ENCODE measurements at places on chromosomes 2 and 18.

DNA sequence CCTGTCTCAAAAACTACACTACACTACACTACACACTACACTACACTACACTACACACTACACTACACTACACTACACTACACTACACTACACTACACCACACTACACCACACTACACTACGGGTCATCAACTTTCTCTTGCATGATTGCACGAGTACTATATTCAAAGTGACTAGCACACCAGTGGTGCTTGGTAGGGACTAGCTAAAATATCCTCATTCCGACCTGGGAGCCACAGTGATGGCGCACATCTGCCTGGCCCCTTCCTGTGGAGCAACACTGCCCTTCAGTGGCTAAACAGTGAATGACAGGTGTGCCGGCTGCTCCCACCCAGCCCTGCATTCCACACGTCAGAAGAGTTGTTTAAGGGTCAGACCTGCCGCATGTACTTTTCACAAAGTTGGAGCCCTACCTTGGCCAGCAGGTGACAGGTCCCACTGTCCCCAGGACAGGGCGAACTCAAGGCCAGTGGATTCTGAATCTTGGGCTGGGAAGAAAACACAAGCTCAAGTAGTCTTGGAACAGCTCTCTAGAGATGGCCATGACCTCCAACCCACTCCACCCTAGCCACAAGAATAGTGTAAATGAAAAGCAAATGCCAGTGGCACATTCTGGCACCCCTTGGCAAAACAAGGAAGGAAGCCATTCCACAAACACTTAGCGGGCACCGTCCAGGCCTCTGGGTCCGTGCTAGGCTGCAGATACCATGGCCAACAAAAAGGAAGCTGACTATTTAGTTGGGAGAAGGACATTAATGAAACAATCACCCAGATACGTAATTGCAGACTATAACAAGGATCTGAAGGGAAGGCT is 79.7 kb upstream of the MSH2 start:
- peak; percentile 84 for DNase-seq

DNA sequence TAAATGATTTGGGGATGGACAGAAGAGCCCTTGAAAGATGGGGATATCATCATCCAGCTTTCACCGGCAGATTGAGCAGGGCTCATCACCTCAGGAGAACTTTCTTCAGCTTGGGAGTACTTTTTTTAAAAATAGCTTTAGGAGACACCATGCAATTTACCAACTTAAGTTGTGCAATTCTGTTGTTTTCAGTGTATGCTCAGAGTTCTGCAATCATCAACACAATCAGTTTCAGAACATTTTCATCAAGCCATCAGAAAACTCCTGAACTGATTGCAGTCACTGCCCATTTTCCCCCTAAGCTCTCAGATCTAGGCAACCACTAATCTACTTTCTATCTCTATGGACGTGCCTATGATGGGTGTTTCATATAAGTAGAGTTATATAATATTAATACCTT is 117.7 kb downstream of the CRIM1 start:
- no peak for DNase-seq

DNA sequence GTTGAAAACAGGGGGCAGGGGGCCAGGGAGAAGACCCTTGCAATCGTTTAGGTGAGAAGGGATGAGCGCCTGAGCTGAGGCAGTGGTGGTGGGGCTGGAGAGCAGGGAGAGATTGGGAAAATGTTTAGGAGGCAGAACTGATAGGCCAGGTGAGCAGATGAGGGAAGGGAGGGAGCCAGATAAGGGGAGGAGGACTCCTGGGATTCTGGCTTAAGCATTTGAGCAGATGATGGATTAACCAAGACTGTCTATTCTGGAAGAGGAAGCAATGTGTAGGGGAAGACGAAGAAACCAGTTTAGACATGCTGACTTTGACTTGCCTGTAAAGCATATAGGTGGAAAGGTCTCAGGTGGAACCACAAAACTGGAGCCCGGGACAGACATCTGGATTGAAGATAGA is 49.9 kb upstream of the ASPRV1 start:
- peak; percentile 58 for DNase-seq

- DNase-seq, result no peak
Measured at GRCh38 chr2:182006595-182007341, 21.1 kb downstream of the PPP1R1C start.

DNA sequence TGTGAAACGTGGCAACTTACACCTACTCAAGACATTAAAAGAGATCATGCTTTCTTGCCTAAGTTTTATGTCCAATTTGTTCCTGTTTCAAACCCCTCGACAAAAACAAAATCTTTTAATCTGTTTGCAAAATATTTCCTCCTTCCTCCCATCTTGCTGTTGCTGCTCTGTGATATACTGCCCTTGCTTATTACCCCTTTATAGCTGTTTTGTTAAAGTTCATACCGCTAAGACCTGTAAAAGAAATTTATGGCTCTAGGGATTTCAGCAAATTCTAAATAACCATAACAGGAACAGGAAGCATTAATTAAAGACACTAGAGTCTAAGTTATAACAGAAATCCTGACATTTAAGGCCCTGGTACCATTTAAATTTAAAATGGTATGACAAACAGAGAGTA is 1268.2 kb upstream of the PIK3C3 start:
- no peak for DNase-seq

DNA sequence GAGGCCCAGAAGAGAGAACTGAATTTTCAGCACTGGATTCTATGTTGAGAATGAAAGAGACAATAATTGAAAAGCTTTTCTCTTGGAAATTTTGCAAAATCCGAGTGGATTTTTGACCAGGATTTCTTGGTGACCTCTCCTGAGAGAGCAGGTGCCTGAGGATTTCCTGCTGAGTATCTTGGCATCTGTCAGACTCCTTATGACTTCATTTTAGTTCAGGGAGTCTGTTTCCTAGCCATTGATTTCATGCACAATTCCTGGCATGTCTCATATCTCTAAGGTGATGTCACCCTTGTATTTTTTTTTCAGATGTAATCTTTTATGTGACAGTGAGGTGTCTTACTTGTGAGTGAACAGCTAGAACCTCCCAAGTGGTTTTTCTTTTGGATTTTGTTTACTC is 195.9 kb downstream of the NEDD4L start:
- no peak for DNase-seq

- no peak for DNase-seq
Measured at GRCh38 chr2:1421731-1422130, 8.5 kb downstream of the TPO start.

DNA sequence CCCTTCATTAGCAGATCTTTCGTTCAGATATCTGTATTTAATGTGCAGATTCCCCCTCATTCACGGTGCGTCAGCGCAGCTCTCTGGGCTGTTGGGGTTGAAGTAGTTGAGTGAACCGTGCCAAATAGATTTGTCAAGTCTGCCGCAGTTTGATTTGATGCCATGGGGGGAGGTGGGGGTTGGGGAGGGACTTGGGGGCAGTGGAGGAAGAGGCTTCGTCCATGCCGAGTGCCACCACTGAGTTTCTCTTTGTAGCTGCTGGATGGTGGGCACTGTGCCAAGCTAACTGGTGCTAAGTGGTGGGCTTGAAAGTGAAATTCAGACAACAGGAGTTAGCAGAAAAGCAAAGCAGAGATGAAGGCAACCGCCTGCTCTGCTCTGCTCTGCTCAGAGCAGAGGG is 47.9 kb downstream of the NRP2 start:
- no peak for DNase-seq

DNA sequence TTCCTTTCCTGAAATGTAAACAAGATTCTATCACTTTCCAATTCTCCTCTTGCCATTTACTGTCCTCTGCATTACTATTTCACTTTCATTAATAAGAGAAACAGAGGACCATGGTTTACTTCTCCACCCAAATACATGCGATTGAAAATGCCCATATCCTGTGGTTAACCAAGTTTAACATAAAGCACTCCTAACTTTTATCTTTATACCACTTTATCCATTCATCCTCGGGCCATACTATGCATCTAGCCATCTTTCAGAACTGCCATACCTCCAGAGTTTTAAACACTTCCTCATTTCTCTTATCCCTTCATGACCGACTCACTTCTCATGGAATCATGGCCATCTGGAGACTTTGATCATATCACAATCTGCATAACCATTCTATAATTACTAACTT is 1182.3 kb downstream of the CNTNAP5 start:
- DNase-seq, result no peak

- DNase-seq, result no peak
Measured at GRCh38 chr2:119818792-119819191, 59.1 kb downstream of the PTPN4 start.

DNA sequence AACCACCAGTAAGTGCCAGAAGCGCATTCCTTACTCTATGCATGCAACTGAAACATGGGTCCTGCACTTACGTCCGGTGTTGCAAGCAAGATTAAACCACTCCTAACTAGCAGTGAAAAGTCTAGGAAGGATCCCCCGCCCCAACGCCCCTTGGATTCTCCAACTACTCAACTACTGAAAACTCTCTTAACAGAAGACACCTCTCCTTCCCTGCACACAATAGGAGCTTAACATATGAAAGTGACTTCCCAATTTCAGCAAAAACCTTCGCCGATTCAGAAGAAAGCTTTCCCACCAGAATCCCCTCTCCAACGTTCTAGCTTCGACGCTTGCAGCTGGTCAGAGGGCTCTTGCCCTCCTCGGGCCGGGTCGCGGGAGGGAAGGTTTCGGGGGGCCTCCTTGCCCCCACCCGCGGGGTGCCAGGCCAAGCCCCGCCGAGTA is 578 bp downstream of the IWS1 start:
- peak; percentile 48 for DNase-seq

- DNase-seq, result no peak
Measured at GRCh38 chr2:98458207-98458606, 13.5 kb downstream of the INPP4A start.
